Epithelial cell of proximal tubule (primary cell): ENCODE measurements at places on chromosomes 3 and 15.

- no peak for DNase-seq
Measured at GRCh38 chr3:38004415-38005075, 14.0 kb downstream of the VILL start.

DNA sequence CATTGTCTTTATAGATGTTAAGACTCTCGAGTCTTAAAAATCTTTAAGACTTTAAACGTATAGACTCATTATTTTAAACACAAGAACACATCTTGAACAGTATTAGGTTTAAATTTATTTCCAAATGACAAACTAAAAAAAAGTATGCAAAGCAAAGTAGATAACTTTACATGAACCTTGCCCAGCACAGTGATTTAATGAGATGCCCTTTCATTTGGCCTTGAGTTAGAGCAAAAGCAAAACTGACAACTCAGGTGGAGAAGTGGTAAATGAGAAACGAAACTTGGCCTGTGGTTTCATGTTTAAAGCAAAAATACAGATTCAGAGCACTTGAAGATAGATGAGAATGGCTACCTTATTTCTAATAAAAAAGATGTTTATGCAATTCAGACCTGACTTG is 8.6 kb downstream of the GPR15 start:
- DNase-seq, result no peak

DNA sequence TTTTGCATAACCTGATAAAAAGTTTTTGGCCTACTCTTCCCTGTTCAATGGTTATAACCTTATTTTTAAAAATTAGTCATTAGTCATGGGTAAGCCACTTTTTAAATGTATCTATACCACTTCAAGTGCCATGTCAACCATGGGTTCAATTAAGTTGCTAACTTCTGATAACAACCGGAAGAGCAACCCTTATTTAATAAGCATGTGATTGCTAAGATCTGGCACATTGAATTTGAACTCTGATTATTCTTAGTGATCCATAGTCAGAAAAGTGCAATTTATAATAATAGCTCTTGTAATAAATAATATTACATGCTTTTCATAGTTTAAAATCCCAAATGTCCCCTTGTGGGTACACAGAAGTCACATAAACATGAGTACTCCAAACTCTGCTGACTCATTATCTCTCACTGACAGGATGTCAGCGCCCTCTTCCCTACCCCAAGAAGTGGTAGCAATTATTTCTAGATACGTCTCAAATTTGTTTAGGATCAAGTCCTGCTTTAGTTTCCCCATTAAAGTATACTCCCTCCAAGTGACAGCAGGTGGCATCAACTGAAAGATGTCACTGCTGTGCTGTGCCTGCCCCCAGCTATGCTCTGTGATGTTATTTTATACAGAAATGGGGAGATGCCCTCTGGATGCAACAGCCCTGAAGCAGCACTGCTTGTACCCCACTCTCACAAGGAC is 18.6 kb downstream of the SAMD7 start:
- no peak for DNase-seq

GRCh38 chr15:99989095-99989494 is 255.9 kb upstream of the LYSMD4 start:
- no peak for DNase-seq

GRCh38 chr3:136883967-136884720 is 22.1 kb downstream of the NCK1 start:
- no peak for DNase-seq

DNA sequence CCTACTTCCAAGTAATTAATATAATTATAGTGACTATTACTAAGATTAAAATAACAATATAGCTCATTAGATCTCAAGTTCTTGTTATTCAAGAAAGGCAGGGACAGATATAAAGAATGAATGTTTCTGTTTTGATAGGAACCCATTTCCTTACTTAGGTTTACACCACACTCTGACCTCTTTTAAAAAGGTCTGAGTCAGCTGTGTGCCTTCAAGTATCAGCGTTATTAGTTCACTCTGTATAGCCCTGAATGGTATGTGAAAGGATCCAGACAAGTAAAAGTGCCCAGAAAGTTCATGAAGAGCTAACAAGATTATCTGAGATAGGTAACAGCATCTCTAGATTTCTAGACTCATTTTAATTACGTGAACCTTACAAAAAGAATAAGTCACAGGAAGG is 28.9 kb downstream of the PDCD10 start:
- no peak for DNase-seq

DNA sequence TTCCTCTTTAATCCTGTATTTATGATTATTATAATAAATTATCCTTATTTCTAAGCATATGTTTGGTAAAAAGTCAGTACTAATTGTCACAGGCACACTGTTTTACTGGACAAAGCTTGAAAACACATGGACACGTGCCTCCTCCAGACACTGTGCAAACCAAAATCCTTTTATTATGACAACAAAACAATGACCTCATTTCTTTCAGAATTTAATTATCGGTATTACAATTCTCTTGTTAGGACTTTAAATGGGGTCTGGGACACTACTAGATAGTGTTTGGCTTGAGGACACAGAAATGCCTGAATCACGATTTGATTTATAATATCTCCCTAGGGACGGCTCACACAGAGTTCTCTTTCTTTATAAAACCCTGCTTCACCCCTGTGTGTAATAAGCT is 107.3 kb upstream of the IGSF10 start:
- no peak for DNase-seq

GRCh38 chr3:67202053-67202452 is 203.9 kb downstream of the KBTBD8 start:
- no peak for DNase-seq

DNA sequence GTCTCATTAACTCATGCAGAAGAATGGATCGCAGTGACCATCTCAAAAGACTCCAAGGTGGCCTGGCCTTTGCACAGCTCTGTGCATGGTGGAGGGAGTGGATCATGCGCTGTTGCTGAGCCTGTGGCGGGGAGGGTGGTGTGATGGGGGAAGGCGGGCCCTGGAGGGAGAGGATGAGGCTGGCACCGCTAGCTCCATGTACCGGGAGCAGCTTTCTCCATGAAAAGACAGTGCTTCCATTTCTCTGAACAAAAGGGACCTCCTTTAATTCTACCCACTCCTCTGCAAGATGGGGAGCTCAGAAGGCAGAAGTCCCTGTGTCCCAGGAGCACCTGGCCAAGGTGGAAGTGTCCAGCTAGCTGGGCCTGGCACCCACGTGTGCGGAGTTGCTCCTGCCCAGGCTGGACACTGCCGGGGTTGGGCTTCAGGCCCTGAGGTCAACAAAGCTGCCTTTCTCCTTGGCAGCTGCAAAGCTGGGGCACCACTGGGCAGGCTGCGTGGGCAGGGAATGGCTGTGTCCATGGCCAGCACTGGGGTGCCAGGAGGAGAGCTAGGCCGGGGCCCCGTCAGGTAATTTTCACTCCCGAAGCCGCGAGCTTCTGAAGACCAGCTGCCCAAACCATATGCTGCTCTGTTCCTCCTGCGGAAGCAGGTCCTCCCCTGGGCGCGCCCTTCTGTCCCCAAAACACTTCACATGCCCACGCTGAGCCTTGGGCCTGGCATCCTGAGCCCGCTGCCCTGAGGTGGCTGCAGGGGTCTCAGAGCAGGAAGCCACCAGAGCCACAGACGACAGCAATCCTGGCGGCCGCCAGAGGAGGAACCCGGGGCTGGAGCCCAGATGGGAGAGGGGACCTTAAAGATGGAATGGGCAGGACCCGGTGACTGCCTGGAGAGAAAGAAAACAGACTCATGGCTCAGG is 6.4 kb downstream of the MAP6D1 start:
- no peak for DNase-seq

GRCh38 chr15:45186771-45187577 is 792 bp downstream of the SHF start:
- no peak for DNase-seq

DNA sequence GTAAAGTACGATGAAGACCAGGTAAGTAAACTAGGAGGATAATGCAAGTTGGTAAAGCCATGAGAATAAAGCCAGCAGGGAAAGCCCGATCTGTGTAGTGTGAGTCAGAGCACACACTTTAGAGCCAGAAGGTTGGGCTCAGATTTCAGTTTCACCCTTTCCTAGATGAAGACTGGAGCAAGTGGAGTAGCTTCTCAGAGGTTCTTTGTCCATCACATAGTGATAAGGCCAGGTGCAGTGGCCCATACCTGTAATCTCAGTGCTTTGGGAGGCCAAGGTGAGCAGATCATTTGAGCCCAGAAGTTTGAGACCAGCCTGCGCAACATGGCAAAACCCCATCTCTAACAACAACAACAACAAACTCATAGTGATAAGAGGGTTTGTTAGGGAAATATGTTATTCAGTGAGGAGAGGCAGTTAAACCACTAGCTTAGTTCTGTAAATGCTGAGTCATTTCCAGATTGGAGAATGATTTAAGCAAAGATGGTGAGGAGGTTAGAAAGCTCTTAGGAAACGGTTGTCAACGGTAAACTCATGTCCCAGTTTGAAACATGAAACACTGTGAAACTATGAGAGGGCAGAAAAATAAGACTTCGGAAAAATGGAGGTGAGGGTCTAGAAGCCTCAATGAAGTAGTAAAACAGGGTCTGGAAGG is 39.0 kb downstream of the IL12A start:
- no peak for DNase-seq

DNA sequence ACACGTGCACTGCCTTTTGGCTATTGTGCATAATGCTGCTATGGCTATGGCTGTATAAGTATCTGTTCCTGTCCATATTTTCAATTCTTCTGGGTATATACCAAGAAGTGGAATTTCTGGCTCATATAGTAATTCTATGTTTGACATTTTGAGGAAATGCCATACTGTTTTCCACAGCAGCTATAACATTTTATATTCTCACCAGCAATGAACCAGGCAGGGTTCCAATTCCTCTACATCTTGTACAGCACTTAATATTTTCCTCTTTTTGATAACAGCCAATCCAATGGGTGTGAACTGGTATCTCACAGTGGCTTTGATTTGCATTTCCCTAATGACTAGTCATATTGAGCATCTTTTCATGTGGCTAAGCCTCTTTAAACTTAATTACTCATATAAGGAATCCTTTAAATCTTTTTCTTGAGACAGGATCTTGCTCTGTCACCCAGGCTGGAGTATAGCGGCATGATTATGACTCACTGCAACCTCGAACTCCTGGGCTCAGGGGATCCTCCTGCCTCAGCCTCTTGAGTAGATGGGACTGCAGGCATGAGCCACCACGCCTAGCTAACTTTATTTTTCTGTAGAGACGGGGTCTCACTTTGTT is 38.1 kb upstream of the IGDCC4 start:
- DNase-seq, result no peak

DNA sequence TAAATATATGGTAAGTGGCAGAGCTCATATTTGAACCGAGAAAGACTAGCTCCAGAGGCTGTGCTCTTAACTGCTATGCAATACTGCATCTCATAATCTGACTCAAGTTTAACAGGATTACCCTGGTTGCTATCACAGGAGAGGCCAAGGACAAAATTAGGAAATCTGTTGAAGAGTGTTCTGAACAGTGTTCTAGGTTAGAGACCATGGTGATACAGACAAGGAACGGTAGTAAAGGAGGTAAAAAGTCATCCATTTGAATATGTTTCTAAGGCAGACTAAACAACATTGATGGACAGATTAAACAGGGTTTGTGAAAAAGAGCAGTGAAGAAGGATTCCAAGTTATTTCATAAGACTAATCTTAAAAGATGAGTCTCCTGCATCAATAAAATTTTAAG is 22.1 kb downstream of the PLOD2 start:
- no peak for DNase-seq

DNA sequence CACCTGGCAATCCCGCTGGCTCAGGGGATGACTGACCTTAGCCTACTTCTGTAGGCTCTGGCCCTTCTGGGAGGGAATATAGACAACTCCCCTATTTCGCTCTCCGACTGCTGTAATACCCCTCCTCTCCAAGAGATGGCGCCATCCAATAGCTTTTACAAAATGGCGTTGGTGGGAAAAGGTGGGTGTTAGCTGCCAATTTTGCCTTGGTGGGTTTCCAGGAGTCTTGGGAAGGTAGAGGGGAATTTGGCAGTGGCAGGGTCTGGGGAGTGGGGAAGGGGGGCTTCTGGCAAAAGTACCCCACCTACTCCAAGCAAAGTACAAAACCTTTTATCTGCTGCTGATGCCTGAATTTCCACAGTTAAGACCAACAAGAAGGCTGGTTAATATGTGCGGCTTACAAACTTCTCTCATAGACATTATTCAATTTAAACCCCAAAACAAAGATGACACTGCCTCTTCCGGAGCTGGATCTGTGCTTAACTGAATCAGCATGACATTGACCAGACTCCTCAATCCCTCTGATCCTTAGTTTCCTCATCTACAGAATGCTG is 62.1 kb downstream of the RASGRF1 start:
- DNase-seq, result no peak

DNA sequence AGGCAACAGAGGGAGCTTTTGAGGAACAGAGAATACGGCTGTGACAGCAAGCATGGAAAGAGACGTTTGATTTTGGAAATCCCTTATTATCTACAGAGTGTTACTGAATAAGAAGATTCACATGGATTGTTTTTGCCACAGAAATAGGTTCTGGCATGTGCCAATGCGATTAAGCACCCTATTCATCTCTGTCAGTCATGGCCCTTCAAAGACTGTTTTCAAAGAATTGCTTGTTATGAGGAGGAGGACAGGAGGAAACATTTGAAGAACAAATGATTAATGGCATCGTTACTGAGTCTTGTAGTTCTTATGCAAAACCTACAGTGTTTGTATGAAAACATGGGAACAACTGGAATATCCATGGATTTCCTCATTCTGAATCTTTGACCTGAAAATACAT is 86.2 kb downstream of the EPHA6 start:
- no peak for DNase-seq

GRCh38 chr3:14548321-14548729 is 8.2 kb upstream of the GRIP2 start:
- DNase-seq, result no peak

- no peak for DNase-seq
Measured at GRCh38 chr15:26098801-26099200, 235.7 kb upstream of the ATP10A start.

- no peak for DNase-seq
Measured at GRCh38 chr15:51936105-51936478, 35.5 kb downstream of the LEO1 start.
